Stimulated activated CD8-positive, alpha-beta memory T cell treated with anti-CD3 and anti-CD28 coated beads, Interleukin-4, amount 100 ng/mL, for 24 hours (primary cell): ENCODE measurements at places on chromosomes 2 and 18.

DNA sequence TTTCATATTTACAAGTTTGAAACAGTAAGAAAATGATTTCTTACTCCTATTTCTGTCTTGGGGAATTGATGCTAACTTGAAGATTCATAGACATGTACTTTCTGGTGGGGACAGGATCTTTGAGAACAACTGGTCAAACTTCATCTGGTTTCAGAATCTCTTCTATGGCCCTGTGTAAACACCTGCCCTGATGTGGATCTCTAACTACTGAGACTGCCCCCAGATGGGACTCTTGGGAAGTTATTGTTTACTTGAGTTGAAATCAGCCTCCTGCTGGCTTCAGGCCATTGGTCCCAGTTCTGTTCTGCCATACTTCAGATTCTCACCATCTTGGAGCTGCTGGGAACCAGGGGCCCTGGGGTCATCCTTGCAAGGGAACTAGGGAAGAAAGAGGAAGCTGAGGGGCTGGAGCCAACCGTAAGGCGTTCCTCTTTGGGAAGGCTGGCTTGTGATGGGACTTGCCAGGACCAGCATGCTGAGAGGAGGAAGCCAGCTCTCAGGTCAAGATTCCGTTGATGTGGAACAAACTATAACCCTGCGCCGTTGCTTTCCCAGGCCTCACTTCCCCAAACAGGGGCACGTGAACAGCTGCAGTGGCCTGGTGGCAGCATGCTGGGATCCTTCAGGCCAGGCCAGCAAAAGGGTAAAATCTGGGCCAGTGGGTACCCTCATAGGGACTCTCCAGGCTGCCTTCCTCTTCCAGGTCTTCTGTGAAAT, 135.5 kb upstream of the CXCR4 start:
- no peak for DNase-seq

GRCh38 chr2:39558906-39559305, 106.8 kb upstream of the TMEM178A start:
- no peak for DNase-seq

DNA sequence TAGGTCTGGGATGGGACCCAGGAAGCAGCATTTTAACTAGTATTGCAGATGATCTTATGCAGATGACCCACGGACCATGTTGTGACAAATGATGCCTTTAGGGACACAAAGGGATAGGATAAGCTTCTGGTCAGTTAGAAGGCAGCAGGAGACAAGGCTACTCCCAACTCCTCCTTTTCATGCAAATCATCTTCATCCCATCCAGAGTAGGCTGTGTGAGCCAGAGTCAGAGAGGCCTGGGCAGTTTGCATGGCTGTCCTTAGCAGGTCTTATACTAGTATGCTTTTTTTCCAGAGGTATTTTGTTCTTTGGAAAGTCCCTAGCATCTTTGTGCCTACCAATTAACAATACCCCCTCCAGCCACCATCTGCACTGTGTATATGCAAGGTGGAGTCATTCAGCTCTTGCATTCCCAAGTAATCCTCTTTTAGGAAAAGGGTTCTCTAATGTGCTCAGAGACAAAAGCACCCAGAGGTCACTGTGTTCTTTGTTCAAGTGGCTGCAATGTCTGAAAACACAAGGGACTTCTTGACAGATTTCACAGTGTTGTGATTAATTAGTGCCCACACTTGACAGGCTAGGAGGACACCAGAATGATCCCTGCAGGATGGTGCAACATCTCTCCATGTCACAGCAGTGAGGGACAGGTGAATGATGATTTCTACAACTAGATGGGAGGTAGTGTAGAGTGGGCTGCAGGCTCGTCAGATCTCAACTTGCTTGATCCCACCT, 225.8 kb downstream of the NCKAP5 start:
- no peak for DNase-seq

GRCh38 chr2:96491860-96492497, 13.2 kb downstream of the NEURL3 start:
- DNase-seq = no peak

DNA sequence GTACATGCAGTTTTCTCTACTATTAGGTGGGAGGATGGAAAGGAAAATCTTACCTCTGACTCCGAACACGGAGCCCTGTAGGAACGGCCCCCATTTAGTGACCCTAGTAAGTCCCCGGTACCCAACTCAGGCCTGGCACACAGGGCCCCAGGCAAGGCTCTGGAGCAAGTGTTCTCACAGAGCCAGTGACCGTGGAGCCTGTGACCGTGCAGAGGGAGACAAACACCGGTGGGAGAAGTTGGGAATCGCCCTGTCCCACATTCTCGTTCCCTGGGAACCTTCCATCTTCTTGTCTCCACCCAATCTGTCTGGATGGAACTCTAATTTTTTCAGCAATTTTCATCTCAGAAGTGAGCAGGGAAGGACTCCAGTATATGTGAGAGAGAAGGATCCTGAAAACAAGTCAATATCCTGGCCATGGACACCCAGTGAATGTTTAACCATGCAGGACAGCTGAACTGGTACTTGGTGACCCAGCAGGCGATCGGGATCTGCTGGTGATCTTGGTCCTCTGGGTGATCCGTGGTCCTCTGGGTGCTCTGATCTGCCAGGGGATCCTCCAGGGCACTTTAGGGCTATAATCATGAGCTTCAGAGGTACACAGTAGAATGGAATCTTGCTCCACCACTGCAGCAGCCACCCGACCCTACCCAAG, 348.6 kb upstream of the ID2 start:
- no peak for DNase-seq

DNA sequence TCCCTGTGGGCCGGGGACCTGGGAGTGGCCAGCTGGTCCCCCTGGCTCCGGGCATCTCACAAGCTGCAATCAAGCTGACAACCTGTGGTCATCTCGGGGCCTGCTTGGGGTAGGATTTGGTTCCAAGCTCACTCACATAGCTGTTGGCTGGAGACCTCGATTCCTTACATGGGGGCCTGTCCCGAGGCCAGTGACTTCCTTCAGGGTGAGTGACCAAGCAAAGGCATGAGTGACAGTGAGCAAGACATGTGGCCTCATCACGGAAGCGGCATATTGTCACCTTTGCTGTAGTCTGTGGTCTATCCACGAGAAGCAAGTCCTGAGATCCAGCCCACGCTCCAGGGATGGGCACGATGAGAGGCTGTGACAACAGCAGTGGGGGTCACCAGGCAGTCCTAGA, 131.4 kb upstream of the ID2 start:
- no peak for DNase-seq

DNA sequence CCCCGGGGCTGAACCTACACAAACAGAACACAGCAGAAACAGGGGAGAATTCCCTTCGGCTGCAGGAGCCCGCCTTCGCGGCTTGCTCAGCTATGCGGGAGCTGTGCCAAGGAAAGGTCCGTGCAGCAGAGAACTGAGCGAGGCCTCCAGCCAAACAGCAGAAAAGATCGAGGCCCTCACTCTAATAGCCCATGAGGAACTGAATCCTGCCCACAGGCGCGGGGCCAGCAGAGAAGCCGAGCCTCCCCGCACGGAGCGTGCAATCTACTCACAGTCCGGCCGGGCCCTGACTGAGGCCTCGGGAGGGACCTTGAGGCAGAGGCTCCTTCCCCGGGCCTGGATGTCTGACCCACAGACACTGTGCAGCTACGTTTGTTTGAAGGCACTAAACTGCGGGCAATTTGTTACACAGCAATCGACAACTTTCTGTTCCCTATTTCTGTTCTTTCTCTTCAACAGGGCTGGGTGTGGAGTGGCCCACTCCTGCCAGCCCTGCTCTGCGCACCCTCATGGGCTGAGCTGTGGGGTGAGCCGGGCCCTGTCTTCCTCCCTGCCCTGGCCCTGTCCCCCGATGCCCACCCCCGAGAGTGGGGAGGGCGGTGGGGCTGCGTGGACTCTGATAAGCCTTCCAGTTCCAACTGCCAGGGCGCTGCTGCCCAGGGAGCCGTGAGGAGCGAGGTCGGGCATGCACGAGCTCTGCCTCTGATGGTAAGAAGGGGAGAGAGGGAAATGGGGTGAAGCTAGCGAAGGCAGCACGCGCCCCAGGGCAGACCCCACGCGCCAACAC, 13.7 kb downstream of the HES6 start:
- no peak for DNase-seq

DNA sequence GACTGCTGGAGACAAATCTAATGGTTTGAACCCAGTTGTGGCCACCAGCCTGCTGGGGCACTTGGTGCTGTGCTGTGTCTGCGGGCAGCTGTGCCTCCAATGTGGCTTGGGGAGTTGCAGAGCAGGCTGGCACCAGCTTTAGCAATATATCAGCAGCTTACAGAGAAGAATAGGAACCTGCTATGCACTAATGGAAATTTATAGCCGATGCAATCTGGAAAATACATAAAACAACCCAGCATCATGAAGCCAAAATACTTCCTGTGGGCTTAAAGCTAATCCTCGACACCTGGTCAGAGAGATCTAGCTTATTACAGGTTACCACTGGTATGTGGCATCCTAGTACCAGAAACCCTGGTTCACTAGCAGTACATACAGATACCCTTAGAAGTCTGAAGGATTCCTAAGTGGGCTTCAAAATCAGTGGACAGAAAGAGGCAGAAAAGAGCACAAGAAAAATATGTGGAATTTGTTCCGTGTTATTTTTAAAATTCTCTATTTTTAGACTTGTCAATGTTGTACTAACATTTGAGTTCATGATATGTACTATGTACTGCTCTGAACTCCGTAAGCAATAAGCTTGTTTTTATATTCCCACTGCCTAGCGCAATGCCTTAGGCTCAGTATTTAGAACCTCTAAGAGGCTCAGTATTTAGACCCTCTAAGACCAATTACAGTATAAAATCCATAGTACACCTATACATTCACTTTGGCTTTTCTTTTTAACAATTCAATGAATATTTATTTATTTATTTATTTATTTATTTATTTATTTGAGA, 194.7 kb downstream of the UXS1 start:
- no peak for DNase-seq

- no peak for DNase-seq
Observed at GRCh38 chr18:41537666-41538065, 417.4 kb upstream of the PIK3C3 start.
